ENCODE measurements at places on chromosomes 6 and 20.

DNA sequence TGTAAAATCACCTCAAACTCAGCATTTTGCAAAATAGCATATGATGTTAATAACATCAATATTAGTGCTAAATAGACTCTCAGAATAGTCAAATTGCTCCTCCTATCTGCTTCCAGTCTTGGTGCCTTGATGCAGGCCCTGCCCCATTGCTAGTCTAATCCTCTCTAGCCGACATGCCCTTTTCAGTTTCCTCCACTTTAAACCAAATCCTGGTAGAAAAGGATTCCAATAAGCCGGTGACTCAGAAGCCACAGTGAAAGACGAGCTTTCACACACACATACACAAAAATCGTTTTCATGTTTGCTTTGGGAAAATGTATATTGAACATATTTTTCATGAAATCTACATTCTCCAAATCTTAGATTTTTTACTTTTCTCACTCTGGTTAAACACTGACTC lies 203.1 kb downstream of the LMBRD1 start:
- no peak for DNase-seq

- DNase-seq, result no peak
Observed at GRCh38 chr6:41315943-41316620, 19.3 kb upstream of the NCR2 start.

DNA sequence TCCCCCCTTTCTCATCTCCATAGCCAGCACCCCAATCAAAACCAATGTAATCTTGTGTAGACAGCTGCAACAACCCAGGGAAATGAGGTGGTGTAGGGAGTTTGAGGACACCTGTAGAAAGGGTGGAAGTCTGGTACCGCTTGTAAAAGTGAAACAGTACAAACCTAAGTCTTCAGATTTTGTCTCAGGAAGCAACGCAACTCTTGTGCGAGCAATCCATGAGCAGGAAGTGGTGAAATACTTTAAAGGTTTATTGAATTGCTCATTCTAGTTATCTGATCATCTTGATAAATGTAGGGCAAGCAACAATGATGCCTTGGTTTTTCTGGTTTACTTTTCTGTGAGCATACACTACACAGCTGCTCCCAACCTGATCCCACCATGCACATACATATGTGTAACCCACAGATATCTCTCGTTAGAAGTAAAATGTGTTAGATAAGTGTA lies 71.1 kb upstream of the THEMIS start:
- DNase-seq, result no peak

- no peak for DNase-seq
Observed at GRCh38 chr20:51810155-51811041, 8.1 kb upstream of the SALL4 start.

DNA sequence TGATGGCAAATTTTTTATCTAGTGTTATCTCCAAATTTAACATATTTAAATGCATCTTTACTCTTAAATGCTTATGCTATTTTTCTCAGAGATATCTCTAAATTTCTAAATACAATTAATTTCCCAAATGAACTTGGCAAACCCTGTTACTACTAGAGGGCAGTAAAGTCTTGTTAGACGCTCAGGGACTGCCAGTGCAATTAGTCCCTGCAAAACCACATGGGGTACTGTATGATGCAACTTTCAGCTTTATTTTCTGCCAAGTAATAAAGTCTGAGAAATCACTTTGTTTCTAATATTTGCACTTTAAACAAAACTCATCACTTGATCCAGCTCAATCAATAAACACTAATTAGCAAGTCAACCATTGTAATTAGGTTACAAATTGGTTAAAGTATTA lies 76.0 kb upstream of the ADGRB3 start:
- no peak for DNase-seq

GRCh38 chr6:83343121-83343520 lies 87.7 kb downstream of the ME1 start:
- DNase-seq, result no peak

DNA sequence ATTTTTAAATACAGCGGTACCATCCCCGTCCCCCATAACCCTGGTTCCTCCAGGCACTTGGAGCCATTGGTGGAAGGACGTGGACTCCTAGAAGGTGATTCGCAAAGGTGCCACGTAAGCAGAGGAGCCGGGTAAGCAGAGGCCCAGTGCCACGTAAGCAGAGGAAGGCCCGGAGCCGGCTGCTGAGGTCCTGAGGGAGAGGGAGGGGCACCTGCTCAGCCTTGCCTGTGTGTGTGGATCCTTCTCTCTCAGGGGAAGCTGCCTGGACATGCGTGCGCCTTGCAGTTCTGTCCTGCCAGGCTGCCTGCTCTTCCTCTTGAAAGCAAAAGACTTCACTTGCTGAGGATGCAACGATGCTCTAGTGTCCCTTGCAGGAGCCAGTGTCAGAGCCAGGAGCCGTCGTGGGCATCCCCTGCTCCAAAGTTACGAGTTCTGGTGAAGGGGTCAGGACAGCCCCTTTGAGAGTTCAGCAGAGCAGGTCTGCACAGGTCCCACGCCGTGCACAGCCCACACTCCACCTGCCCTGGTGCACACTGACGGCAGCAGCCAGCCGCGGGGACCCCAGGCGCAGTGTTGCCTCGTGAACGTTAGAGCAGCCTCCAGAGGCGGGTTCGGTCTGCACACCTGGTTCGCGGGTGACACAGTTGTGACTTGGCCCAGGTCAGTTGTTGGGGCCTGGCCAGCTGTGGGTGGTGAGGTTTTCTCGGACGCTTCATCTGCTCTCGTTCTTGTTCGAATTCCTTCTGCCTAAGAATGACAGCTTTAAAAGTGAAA lies 1.9 kb upstream of the NKAIN4 start:
- DNase-seq, result no peak

GRCh38 chr6:41181566-41181965 lies 18.6 kb upstream of the TREM2 start:
- no peak for DNase-seq

DNA sequence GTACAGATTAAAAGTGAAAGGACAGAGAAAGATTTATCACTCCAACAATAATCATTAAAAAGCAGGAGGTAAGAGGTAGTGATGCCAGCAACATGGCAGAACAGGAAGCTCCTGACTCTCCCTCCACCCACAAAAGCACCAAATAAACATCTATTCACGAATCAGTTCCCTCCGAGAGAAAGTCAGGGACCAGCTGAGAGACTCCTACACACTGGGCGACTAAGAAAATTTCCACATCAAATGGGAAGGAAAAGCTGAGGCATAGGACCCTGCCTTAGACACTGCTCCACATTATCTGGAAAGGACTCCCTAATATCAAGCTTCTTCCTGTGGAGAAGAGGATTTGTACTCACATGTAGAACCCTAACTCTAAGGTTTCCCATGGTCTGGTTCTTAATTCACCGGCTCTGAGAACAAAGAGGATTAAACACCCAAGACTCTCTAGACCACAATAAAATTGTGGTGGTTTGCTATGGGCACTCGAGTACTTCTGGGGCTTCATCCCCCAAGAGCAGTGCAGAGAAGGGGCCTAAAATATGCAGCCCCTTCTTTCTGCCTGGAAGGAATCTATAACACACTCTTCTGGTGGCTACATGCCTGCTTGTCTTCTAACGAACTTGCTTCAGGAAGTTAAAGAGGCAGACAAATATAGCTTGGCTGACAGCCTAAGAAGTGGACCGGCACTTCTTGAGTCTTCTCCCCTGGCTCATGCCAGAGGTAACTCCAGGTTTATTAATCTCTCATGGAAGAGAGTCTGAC lies 29.4 kb upstream of the ASF1A start:
- DNase-seq, result no peak

DNA sequence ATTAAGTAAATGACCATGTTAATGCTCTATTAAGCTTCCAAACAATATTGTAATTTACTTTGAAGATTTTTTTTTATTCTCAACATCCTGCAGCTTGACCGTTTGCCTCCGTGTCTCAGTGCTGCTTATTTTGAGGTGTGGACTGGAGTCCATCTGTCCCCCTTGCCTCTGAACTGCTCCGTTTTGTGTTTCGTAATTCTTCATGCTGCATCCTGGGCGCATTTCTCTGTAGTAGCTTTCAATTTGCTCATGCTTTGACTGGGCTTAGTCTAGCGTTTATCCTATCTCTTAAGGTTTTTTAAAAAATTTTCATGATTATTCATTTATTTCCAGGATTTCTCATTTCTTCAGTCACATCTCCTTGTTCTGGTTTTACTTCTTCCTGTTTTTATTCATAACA lies 37.8 kb downstream of the PTPN1 start:
- no peak for DNase-seq

- DNase-seq, result no peak
Observed at GRCh38 chr6:3453413-3454272, 3.2 kb downstream of the SLC22A23 start.

- no peak for DNase-seq
Observed at GRCh38 chr6:159933077-159933476, 35.8 kb upstream of the IGF2R start.

DNA sequence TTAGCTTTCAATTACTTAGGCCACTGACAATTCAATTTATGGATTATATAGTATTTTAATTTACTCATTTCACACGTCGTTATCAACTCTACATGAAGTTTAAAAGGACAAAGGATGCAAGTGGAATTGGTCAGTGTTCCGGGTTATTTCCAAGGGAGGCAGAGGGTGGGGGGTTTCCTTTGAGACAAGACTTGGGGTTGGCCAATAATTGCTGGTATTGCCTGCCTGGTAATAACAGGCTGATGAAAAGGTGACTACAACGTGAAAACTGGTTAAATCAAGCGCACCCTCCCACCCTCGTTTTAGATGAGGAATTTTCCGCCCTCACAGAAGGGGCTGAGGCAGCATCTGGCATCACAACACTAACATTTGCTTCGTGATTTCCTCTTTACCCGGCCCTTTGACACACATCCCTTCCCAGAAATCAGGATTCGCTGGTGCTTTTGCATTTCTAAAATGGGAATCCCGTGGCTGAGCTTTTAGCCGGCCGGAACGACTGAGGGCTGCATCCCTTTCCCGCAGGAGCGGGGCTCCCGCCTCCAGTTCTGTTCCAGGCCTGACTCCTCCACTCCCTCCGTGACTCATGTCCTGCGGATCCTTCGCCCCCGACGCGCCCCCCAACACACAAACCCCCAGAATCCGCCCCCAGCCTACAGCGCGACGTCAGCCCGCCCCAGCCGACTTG lies 999 bp upstream of the PIM1 start:
- peak; percentile 75 for DNase-seq

DNA sequence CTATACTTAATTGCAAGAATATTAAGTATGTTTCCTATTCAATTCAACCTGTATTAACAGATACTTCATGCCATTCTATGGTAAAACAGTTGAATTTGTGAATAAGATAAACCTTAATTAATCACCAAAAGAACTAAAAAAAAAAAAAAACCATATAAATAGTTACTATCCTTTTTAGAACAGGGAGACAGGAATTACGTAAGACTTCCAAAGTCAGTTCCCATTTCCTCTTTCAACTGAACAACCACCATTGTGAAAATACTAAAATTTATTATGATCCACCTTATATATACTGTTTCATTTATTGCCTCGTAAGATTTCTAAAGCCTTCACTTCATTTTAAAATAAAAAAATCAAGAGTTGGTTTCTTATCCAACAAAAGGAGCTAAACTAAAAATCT lies 9.4 kb downstream of the CCNC start:
- DNase-seq, result no peak

DNA sequence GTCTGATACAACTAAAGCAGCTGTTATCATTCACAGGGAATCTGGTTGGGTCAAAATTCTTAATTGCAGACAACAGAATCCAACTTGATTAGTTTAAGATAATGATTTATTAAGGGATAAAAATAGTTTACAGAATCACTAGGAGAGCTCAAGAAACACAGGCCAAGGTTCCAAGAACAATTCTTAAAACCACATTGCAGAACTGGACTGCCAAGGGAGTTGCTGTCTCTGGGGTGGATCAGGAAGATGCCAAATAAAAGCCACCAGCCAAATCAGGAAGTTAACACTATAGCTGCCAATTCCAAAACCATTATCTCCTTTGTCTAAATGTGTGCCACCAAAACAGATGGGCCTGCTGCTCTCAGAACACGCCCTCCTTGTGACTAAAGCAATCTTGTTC lies 53.7 kb downstream of the NUDT3 start:
- no peak for DNase-seq

DNA sequence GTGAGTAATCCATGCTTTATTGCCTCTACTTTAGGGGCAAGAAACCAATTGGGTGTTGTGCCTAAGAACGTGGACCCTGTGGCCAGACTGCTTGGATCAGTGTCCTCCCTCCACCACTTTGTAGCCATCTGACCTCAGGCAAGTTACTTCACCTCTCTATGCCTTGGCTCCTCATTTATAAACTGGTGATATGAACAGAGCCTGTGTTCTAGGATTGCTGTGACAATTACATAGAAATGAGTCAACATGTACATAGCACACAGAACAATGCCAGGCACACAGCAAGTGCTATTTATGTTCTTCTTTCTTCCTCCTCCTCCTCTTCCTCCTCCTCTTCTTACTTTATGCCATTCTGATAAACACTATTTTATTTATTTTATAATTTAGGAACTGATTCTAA lies 339.4 kb downstream of the CD83 start:
- DNase-seq, result no peak

GRCh38 chr6:167787896-167788562 lies 38.7 kb upstream of the AFDN start:
- no peak for DNase-seq

DNA sequence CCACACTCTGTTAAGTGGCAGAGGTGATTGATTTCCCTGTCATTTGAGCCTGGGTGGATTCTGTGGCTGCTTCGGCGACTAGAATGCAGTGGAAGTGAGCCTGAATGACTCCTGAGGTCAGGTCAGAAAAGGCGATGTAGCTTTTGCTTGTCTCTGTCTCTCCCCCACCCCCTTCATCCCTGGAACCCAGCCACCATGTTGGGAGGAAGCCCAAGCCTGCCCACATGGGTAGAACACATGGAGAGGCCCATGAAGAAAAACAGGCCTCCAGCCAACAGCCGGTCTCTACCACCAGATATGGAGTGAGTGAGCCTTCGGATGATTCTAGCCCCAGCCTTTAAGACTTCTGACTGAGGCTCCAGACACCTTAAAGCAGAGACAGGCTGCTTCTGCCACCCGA lies 181.0 kb downstream of the TFAP2C start:
- no peak for DNase-seq

DNA sequence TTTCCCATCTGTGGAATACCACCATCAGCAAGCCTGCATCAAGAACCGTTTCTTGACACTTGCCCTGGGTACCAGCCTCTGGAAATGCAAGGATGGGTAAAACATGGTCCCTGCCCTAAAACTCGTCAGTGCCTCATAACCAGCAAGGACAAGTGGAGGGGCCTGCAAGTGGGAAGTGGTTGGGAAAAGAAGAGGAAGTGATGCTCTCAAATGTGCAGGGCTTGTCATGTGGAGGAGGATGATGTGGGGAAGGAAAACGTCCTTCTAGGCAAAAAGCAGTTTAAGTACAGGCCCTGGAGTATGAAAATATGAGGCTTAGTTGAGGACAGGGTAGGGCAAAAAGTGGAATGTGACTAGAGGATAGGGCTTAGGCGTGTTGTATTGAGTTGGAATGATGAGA lies 19.0 kb downstream of the RREB1 start:
- no peak for DNase-seq

- no peak for DNase-seq
Observed at GRCh38 chr6:90315354-90315950, 18.8 kb upstream of the BACH2 start.

DNA sequence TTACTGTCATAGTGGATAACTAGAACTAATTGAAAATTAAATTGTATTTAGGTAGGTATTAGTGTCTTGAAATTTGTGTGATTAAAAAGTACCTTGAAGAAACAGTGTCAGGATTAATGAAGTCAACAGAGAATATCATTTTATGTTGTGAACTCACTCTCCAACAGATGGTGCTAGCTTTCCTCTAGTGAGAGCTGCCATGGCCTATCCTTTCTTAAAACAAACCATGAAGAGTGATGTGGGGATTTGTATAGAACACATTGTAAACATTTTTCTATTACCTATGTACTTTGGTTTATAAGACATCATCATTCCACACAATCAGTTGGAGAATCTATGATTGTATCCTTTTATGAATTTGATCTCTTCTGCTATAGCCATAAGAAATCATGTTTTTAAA lies 4.8 kb upstream of the SRSF12 start:
- DNase-seq, result peak; percentile 41

Data from AG08396 (cell line).